COR-L47 (cell line): ENCODE measurements at places on chromosomes 2 and 18.
A peak's percentile ranks its signal among the peaks of the same experiment; 100 is the strongest.

GRCh38 chr18:4233468-4233867 is 221.6 kb downstream of the DLGAP1 start:
- DNase-seq = no peak

- peak; percentile 97 for DNase-seq
Observed at GRCh38 chr2:3651691-3652648, 6.0 kb upstream of the ALLC start.

- no peak for DNase-seq
Observed at GRCh38 chr2:15412309-15412708, 148.8 kb downstream of the NBAS start.

DNA sequence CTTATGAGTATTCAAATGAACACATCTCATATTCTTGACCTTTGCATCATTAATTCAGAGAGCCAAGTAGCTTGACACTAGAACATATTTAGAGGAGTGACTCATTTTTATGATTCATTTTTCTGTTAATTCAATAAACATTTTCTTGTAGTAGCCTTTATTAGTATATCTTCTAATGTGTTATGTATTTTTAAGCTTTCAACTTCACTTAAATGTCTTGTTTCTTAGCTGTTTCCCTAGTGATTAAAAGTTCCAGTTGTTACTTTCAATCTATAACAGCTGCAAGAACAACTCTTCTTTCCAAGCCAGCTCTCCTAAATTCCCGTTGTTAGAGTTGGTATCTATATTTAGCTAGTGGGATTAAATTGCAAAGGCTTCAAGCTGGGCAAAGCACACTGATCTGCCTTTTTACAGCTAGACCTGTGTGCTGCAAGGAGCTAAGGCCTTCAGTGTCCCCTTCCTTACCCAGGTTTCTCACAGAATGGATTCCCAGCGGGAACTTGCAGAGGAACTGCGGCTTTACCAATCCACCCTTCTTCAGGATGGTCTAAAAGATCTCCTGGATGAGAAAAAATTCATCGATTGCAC is at the start of gene KLHL41:
KLHL41 (plus strand) TSS at position 405 of the 588 bp plus-strand sequence; CDS start at position 482, 77 bp downstream.
- DNase-seq = no peak

GRCh38 chr2:233082222-233082930 is 22.2 kb downstream of the INPP5D start:
- DNase-seq = no peak

GRCh38 chr2:151905963-151906632 is 77.9 kb upstream of the ARL5A start:
- DNase-seq = no peak

DNA sequence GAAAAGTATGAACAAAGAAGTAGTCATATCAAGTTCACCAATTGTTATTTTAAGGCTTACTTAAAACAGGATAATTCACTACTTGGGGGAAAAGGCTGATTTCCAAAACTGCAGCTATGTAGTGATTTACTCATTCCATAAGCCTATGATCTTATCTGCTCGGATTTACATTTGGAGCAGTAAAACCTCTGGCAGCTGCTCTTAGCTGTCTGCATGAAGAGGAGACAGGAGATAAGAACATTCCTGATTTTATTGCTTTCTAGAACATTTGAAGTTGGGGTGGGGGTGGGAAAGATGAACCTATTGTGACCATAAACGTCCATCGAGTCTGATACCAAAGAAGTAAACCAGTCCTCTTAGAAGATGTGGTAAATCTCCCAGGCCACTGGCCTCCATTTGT is 120.9 kb downstream of the MMADHC start:
- no peak for DNase-seq

GRCh38 chr2:199202964-199203363 is 254.8 kb downstream of the SATB2 start:
- no peak for DNase-seq

DNA sequence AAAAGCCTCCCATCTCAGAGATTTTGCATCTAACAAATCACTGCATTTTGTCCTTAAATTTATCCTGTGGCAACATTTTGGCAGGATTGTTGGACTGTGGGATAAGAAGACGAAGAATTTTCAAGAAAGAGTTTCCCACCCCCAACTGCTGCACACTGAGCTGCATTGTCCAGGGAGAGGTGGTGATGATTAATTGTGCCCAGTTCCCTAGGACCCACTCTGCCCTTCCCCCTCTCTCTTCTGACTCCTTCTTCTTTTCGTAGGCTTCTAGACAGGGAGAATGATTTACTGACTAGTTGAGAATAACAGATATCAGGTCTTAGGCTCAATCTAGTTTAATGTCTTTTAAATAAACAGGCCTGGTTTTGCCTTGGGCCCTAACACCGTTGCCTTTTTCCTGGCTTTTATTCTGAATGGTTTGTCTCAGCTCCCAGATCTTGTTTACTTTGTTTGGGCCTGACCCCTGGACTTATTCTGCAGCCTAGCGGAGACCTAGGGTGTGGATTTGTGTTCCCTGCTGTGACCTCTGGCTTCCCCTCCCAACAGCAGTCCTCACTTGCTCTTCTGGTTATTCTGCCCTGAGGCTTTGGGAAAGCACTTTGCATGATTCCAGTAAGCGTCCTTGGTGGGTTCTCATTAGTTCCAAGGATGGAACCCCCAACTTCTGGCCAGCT is 233.3 kb downstream of the INSIG2 start:
- DNase-seq = no peak

DNA sequence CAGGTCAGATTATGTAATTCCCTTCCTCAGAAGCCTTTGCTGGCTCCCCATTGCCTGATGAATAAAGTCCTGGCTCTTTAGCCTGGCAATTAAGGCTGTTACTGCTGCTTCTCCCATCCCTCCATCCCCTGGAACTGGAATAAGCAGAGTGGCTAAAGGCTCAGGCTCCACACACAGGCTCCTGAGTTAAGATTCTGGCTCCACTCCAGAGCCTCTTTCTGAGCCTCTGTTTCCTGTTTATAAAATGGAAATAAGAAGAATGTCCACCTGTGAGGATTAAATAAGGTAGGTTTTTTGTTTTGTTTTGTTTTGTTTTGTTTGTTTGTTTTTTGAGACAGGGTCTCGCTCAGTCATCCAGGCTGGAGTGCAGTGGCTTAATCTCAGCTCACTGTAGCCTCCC is 50.0 kb downstream of the ZFP36L2 start:
- DNase-seq = no peak
